ENCODE measurements at places on chromosomes 1 and 21.

DNA sequence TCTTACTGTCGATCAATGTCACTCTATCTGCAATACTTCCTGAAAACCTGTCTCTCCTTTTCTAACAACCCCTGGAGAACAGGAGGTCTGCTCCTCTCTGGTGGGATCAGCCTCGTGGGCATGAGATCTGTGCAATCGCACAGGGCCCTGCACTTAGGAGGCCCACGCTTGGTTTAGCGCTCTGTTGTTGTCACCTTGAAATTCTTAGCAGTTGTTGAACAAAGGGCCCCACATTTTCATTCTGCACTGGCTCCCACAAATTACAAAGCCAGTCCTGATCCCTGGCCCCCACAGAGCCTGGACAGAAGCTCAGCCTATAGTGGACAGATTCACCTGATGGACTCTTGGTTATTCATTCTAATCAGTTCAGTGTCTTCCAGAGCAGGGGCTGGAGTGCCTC lies 18.6 kb downstream of the SPOCD1 start:
- no peaks in the 10 kb centered on the region for H3K4me1 ChIP-seq
- H3K27ac ChIP-seq: no peak overlapping the region
- no peaks in the 10 kb centered on the region for H3K27me3 ChIP-seq
- no peak overlapping the region for H3K4me3 ChIP-seq
- no peaks in the 10 kb centered on the region for H3K36me3 ChIP-seq
- no peak for DNase-seq

DNA sequence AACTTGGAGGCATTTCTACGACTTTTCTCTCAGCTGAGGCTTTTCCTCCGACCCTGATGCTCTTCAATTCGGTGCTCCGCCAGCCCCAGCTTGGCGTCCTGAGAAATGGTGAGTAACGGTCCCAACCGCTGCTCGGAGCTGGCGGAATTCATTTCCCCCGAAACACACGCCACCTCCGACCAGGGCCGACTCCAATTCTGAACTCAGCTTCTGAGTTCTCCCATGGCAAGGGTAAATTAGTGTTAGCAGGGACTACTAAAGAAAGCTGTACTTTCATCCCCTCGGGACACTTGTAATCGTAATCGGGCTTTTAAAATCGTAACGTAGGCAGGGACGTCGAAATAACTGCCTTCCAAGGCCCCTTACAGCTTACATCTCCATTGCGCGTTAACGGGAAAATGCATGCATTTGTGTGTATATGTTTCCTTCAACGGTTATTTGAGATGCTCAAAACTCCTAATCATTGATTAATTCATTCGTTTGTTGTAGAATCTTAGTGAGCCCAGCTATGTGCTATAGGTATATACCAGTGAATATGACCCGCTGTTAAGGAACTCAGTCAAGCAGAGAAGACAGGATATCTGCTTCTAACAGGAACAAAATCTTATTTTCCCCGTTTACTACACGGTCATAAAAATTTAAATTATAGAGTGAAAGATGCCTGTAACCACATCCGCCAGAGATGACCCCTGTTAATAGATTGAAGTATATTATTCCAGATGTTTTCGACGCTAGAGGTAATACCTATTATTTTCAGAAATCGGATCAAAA lies 472 bp downstream of the DTL start:
- DNase-seq: no peak
- peaks cover 30% of the 10 kb centered on the region for H3K4me1 ChIP-seq
- no peaks in the 10 kb centered on the region for H3K27me3 ChIP-seq
- no peaks in the 10 kb centered on the region for H3K36me3 ChIP-seq

- no peak overlapping the region for H3K4me3 ChIP-seq
- H3K27me3 ChIP-seq: no peaks in the 10 kb centered on the region
- no peaks in the 10 kb centered on the region for H3K36me3 ChIP-seq
- H3K4me1 ChIP-seq: peaks cover 2% of the 10 kb centered on the region
- no peak overlapping the region for H3K27ac ChIP-seq
Measured at GRCh38 chr1:192735298-192735915, 73.4 kb upstream of the RGS2 start.

GRCh38 chr1:160164121-160164520 lies 12.7 kb downstream of the ATP1A4 start:
- no peak overlapping the region for H3K4me3 ChIP-seq
- H3K36me3 ChIP-seq: no peaks in the 10 kb centered on the region
- no peak overlapping the region for H3K27ac ChIP-seq
- no peaks in the 10 kb centered on the region for H3K27me3 ChIP-seq
- H3K4me1 ChIP-seq: no peaks in the 10 kb centered on the region

DNA sequence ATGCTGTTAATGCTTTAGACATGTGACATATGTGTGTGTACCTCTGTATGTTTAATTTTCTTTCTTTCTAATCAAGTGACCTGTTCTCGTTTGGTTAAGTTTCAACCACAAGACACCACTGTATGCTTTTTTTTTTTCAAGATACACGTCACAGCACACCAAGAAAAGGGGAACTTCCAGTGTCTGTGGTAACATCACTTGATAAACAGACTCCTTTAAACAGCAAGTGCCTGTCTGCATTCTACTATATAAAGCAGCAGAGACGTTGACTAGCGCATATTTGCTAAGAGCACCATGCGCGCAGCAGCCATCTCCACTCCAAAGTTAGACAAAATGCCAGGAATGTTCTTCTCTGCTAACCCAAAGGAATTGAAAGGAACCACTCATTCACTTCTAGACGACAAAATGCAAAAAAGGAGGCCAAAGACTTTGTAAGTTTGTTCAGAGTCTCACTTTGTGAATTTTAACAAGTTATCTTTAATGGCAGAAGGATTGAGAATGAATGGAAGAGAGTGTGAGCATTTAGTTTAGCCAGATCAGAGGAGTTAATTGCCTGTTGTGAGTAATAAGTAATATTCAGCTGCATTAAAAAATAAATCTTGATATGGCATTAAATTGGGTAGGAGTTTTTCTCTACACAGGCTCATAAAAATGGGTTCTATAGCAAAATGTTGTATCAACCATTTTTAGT lies at the start of gene RGS1:
TSS of gene RGS1 (plus strand) at position 275 of the 691 bp plus-strand sequence. CDS start at position 295, 20 bp downstream.
- H3K4me3 ChIP-seq: no peak within 1 kb of the TSS
- H3K36me3 ChIP-seq: no peaks in the 10 kb centered on the region
- H3K27ac ChIP-seq: no peak within 1 kb of the TSS
- peak; percentile 57 for DNase-seq
- no peaks in the 10 kb centered on the region for H3K27me3 ChIP-seq

- no peaks in the 10 kb centered on the region for H3K27me3 ChIP-seq
- DNase-seq: no peak
- H3K4me1 ChIP-seq: no peaks in the 10 kb centered on the region
- H3K27ac ChIP-seq: no peak overlapping the region
Measured at GRCh38 chr21:39630827-39631226, 18.1 kb downstream of the B3GALT5 start.

GRCh38 chr1:169141356-169141755 lies 34.9 kb downstream of the ATP1B1 start:
- no peak for DNase-seq
- no peaks in the 10 kb centered on the region for H3K4me1 ChIP-seq
- no peak overlapping the region for H3K4me3 ChIP-seq
- no peaks in the 10 kb centered on the region for H3K36me3 ChIP-seq
- no peak overlapping the region for H3K27ac ChIP-seq
- H3K27me3 ChIP-seq: no peaks in the 10 kb centered on the region

DNA sequence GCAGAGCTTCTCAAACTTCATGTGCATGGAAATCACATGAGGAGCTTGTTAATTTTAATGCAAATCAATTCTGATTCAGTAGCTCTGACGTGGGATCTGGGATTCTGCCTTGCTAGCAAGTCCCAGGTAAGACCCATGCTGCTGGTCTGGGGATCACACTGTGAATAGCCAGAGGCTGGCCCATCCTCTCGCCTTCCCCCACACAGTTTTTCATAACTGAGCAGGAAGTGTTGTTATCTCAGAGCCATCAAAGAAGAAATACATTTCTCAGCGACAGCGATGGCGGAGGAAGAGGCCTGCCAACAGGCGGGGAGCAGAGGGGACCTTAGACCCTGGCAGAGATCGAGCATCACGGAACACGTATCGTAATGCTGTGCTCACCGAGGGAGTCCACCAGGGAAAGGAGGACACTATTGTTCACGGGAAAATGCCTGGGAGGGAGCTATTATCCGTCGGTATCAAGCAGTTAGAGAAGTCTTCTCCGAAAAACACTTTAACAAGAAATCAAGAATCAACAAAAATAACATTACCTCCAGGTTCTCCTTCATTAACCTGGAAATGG lies 268.9 kb upstream of the TMEM51 start:
- no peaks in the 10 kb centered on the region for H3K36me3 ChIP-seq
- no peak for DNase-seq
- no peak overlapping the region for H3K4me3 ChIP-seq
- H3K27ac ChIP-seq: no peak overlapping the region
- H3K27me3 ChIP-seq: peaks cover 7% of the 10 kb centered on the region

DNA sequence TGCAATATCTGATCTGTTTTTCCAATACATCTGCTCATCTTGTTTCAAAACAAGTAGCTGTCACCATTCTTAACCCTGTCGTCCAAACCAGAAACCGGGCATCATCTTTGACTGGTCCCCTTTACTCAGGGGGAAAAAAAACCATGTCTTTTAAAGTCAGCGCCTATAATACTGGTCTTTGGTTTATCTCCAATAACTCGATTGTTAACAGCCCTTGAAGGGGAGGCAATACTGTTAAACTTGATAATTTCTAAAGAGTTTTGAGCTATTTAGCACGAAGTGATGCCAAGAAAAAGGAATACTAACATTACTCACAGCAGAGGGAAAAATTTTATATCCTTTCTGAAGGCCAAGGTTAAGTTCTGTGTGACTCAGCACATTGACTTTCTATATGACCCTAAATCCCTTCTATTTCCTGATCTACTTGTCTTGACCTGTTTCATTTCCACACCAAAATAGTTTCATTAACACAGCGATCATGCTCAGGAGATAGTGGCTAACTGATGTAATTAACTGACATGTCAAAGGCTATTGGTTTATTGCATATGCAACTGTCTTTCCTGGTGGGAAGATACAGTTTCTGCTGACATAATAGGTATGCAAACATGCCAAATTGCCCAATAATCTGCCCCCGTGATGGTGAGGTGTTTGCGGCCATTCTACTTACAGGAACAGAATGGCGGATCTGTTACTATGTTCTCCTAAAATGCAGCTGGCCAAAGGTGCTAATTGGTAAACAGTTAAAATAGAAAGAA lies 59.1 kb downstream of the NFIA start:
- peak overlapping the region; percentile 54 for H3K27ac ChIP-seq
- peaks cover 51% of the 10 kb centered on the region for H3K4me1 ChIP-seq
- no peaks in the 10 kb centered on the region for H3K36me3 ChIP-seq
- H3K4me3 ChIP-seq: no peak overlapping the region
- DNase-seq: no peak

- H3K27me3 ChIP-seq: no peaks in the 10 kb centered on the region
- H3K4me3 ChIP-seq: no peak overlapping the region
- peaks cover 8% of the 10 kb centered on the region for H3K4me1 ChIP-seq
- no peak overlapping the region for H3K27ac ChIP-seq
- no peak for DNase-seq
- no peaks in the 10 kb centered on the region for H3K36me3 ChIP-seq
Measured at GRCh38 chr1:7335224-7335879, 435.7 kb upstream of the VAMP3 start.

- H3K27ac ChIP-seq: peak within 1 kb of the TSS; percentile 97
- DNase-seq: peak; percentile 88
- peak within 1 kb of the TSS; percentile 80 for H3K4me3 ChIP-seq
- peaks cover 3% of the 10 kb centered on the region for H3K27me3 ChIP-seq
Measured at GRCh38 chr1:156893048-156893953, at the start of gene PEAR1. TSS of gene PEAR1 (plus strand) at chr1:156893718. CDS start at chr1:156903927, 10,209 bp downstream.

DNA sequence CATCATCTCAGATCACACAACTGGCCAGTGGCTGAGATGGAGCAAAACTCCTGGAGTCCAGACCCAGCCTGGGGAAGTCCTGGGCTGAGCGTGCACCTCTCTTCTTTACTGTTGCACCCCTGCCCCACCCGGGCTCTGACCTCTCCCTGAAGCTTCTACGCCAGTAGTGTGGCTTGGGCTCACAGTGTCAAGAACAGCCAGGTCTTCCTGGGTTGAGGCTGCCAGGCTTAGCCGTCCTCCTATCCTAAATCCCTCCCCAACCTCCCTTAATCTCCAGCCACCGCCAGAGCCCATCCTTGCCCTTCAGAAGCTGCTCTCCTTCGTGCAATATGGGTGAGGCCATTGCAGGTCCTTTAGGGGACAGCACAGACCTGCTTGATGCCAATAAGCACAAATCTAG lies 399.2 kb upstream of the VAMP3 start:
- no peak for DNase-seq
- H3K27me3 ChIP-seq: no peaks in the 10 kb centered on the region
- no peaks in the 10 kb centered on the region for H3K36me3 ChIP-seq
- H3K4me3 ChIP-seq: no peak overlapping the region

DNA sequence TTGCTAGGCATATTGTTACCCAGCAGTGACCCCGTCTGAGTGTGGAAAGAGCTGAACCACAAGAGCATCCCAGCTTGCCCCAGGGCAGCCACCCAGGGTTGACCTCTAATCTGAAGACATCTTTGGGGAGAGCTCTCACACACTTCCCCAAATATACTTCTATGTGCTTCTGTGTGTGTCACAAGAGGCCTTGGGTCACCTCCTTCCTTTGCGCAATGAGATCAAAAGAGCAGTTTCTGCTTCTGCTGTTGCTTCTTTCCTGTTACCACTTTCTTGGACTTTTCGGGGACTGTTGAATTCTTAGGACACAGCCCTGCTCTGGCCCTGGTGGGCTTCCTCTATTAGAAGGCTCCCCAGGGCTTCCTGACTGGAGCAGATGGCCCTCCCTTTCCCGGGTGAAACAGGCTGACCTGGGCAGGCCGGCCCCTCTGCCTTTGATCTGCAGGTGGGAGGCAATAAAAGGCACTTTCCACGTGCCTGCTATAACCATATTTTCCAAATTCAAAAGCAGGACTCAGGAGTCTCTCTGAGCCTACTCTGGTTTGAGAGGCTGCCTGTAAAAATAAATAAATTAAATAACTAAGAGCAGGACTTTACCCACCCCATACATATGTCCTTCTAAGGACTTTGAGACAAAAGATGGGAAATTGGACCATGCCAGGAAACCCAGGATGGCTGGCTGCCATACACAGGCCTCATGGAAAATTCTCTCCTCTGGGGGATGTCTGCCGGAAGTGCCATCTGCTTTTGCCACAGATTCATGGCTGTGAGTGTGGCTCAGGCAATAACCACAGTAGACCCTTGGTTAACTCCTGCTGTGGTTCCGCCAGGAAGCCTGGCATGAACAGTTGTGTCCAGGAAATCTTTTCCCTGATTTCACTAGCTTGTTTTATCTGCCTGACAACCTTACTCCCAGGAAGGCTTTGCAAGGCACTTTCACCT lies 28.3 kb upstream of the RCSD1 start:
- H3K27ac ChIP-seq: peak overlapping the region; percentile 66
- DNase-seq: no peak
- peaks cover 16% of the 10 kb centered on the region for H3K4me1 ChIP-seq
- no peaks in the 10 kb centered on the region for H3K36me3 ChIP-seq
- no peaks in the 10 kb centered on the region for H3K27me3 ChIP-seq

- H3K4me1 ChIP-seq: no peaks in the 10 kb centered on the region
- no peak overlapping the region for H3K4me3 ChIP-seq
- no peaks in the 10 kb centered on the region for H3K27me3 ChIP-seq
- DNase-seq: no peak
Measured at GRCh38 chr1:160576390-160576789, 2.9 kb downstream of the CD84 start.

- no peaks in the 10 kb centered on the region for H3K27me3 ChIP-seq
- H3K4me3 ChIP-seq: no peak within 1 kb of the TSS
- no peaks in the 10 kb centered on the region for H3K4me1 ChIP-seq
- no peak within 1 kb of the TSS for H3K27ac ChIP-seq
Measured at GRCh38 chr1:111290630-111291029, at the start of gene CHIA. TSS of gene CHIA (plus strand) at chr1:111290851. CDS start at chr1:111310468, 19,617 bp downstream.

Measured in heart left ventricle (tissue), 16 donors.